ENCODE measurements at places on chromosomes 7 and 10.

GRCh38 chr10:112956631-112957350 lies 6.7 kb downstream of the TCF7L2 start:
- no peak for DNase-seq

DNA sequence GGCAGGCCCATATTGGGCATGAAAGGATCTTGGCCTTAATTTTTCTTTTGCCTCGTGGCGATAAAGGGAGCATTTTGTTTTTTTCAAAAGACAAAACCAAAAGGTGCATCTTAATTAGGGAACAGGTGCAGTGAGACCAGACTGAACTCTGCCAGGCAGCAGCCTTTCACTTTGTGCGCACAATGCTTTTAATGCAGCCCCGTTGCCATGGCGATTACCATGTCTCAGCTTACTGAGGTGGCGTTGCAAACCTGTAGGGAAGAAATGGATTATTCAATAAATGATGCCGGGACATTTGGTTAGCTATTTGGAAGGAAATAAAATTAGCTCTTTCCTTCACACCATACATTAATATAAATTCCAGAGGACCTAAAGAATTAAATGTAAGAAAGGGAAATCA lies 61.9 kb downstream of the MYL10 start:
- DNase-seq = no peak

DNA sequence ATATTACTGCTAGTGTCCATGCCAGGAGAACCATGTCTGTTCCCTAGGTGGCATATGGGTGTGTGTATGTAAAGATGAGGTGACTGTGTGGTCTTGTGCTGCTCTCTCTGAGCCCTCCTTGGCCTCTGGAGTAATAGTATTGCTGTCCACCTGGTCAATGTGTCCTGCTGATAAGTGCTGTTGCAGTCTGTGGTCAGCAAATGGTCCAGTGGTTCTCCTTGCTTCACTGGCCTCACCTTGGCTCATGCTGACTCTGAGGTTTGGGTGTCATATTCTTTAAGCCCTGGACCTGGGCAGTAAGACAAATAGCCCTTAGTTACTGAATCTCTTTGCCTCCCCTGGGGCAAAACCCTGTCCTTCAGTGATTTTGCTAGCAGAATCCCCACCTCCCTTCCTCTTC lies 56.8 kb downstream of the TPST1 start:
- DNase-seq = no peak

DNA sequence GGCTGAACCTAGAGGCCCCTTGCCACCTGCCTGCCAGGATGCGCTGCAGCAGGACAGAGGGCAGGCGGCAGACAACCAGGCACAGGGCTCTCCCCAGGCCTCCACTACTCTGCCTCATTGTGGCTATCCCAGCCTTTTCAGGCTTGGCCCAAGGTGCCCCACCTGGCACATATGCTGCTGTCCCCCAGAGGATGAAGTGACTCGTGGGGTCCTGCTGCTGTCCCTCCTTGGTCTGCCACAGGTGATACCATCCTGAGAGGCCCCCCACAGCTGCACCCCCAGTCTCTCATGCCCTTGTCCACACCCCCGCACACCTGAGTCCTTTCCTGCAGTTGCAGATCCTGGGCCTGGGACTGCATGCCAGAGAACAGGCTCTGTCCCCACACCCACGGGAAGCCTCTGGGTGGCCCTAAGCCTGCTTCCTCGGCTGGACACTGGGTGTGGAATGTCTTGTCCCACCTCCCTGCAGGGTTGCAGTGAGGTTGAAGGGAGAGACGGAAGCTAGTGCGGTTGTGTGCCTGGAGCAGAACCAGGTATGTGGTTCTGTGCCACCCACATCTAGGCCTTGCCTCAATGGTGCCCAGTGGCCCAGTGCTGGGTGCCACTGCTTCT lies 55.3 kb downstream of the RASGEF1A start:
- DNase-seq = no peak

- no peak for DNase-seq
These were observed 128.5 kb downstream of the TNS3 start for GRCh38 chr7:47453093-47454061.

DNA sequence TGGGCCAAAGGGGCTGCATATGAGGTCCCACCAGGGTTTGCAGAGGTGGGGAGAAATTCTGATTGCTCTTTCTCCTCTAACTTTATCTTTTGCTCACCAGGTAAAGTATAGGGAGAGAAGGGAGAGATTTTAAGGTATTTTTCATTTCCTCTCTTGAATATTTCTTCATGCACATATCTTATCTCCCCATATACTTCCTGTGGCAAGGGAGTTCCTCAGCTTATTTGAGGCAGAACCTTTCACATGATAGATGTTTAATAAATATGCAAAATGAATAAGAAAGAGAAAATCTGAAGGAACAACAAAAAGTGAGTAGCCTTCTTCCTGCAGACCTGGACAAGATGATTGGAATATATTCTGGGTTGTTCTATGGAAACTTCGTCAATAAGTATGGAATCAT lies 67.4 kb upstream of the PDCD4 start:
- no peak for DNase-seq

DNA sequence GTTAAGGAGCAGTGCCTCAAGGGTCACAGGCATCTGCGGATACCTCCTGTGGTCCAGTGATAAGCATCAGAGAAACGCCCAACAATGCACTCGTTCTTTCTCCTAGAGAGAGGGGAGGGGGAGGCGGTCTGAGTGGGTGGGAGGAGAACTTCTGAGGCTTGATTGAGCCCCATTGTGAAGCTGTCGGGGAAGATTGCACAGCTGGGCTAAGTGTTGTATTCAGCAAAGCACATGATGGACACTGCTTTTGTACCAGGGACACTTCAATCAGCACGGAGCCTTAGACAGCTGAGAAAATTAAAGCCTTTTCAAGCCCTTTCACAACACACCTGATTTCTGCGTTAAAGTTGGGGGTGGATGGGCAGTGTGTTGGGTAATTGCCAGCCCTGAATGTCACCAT lies 230.3 kb upstream of the GHITM start:
- no peak for DNase-seq

DNA sequence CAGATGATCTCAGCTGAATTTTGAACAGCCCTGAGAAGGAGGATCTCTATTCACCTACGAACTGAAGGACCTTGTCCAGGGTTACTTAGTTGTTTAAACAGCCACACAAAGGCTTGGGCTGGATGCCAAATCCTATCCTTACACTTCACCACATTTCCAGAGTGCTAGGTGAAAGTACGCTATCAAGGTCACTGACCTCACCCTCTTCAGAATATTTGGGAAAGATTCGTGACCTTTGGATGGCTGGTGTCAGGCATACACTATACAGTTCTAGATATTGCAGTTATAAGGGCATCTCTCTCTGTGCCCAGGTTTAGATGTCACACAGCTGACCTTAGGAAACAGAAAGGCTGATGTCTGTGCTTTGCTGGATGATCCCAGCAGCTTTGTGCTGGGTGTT lies 61.2 kb upstream of the ABLIM1 start:
- DNase-seq = no peak

DNA sequence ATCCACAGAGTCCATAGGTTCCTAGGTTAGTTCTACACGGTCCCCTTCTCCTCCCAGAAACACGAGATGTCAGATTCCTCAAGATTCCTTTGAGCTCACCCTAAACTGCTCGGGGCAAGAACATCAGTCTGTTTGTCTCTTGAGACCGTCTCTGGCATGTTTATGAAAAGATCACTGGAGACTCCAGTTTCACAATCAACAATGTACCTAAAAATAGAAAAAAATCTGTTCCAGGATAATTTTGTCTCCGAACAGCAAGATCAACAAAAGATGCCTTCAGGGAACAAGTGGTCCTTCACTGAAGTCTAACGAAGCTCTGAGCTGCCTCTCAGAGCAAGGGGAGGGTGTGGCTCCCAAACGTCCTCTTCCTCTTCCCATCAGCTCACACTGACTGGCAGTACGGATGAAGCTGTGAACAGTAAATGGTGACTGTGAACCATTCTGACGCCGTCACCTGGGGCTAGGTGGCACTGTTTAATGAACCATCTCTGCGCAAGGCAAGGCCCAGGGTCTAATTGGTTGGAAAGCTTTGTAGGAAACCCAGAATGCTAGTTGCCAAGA lies 156.2 kb upstream of the LYZL1 start:
- DNase-seq = no peak

DNA sequence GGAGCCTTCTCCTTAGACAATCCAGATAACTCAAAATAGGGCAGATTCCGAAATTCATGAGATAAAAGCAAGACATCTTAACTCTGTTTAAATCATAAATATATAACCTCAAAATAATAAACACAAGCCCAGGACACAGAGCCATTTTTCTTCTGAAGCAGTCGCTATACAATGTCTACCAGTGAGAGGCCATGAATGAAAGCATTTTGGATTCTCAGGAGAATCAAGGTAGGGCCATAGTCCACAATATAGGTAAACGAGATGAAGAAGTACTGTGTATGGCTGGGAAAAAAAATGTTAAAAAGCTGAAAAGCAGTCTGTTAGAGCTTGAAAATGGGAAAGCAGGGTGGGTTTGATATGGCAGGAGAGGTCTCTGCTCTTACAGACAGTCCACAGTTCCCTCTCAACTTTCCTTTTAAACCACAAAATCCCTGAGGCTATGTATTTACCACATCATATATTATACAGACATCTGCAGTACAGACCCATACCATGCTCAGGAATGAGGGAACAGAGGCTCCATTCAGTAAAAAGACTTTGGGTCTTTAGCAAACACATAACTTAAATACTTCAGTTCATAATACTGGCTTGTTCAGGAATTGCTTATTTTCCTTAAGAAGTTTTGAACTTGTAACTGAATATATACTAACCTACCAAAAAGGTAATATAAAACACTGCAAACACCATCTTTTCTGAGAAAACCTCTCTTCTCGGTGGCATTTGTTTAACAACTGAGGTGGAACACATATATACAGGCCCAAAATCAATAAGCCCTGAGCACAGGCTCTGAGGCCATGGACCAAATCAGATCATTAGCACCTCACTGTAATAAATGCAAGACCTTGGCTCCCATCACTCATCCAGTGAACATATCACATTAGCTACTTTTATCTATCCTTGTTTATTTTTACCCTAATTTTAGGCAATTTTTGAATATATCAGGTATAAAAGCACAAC lies 109.3 kb downstream of the SORBS1 start:
- no peak for DNase-seq

- no peak for DNase-seq
These were observed 14.8 kb downstream of the IMPDH1 start for GRCh38 chr7:128394904-128395496.

GRCh38 chr10:118195729-118196128 lies 146.4 kb downstream of the FAM204A start:
- no peak for DNase-seq

DNA sequence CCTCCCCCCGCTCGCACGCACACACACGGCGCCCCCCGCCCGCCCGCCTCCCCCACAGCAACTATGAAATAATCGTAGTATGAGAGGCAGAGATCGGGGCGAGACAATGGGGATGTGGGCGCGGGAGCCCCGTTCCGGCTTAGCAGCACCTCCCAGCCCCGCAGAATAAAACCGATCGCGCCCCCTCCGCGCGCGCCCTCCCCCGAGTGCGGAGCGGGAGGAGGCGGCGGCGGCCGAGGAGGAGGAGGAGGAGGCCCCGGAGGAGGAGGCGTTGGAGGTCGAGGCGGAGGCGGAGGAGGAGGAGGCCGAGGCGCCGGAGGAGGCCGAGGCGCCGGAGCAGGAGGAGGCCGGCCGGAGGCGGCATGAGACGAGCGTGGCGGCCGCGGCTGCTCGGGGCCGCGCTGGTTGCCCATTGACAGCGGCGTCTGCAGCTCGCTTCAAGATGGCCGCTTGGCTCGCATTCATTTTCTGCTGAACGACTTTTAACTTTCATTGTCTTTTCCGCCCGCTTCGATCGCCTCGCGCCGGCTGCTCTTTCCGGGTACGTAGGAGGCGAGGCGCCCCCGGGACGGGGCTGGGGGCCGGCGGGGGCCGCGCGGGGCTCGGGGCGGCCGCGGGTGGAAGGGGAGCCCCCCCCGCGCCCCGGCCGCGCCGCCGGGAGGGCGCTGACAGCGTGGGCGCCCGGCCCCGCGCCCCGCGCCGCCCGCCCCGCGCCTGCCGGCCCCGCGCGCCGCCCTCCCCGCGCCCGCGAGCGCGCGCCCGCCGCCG lies 441 bp downstream of the BMI1 start:
- DNase-seq = no peak

DNA sequence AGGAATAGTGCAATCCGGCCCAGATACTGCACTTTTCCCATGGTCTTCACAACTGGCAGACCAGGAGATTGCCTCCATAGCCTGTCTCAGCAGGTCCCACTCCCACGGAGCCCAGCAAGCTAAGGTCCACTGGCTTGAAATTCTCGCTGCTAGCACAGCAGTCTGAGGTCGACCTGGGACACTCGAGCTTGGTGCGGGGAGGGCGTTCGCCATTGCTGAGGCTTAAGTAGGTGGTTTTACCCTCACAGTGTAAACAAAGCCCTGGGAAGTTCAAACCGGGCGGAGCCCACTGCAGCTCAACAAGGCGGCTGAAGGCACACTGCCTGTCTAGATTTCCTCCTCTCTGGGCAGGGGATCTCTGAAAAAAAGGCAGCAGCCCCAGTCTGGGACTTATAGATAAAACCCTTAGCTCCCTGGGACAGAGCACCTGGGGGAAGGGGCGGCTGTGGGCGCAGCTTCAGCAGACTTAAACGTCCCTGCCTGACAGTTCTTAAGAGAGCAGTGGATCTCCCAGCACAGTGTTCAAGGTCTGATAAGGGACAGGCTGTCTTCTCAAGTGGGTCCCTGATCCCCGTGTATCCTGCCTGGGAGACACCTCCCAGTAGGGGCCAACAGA lies 293.5 kb upstream of the GALNT17 start:
- DNase-seq = no peak

Data from stimulated activated CD8-positive, alpha-beta memory T cell treated with anti-CD3 and anti-CD28 coated beads, Interleukin-15, amount 100 ng/mL, for 1 hour (primary cell).